ENCODE measurements at places on chromosomes 11 and 22.

- peak; percentile 59 for DNase-seq
Measured at GRCh38 chr11:45964911-45965389, 42.5 kb downstream of the LARGE2 start.

DNA sequence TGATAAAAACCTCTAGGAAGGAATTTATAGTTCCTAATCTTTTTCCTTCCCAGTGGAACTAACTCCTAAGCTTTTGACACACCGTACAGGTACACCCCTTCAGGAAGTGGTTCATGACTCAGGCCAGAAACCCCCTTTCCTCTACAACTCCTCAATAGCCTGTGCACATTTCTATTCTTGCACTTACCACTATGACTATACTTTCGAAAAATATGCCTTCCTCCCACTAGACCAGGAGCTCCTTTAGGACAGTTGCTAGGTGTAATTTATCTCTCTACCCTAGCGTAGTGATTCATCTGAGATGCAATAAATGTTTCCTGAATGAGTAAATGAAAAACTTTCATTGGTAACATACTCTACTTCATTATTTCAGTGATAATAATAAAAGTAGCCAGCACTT is 14.5 kb downstream of the MAP6 start:
- DNase-seq = no peak

GRCh38 chr22:25447067-25447685 is 117.3 kb upstream of the GRK3 start:
- no peak for DNase-seq

DNA sequence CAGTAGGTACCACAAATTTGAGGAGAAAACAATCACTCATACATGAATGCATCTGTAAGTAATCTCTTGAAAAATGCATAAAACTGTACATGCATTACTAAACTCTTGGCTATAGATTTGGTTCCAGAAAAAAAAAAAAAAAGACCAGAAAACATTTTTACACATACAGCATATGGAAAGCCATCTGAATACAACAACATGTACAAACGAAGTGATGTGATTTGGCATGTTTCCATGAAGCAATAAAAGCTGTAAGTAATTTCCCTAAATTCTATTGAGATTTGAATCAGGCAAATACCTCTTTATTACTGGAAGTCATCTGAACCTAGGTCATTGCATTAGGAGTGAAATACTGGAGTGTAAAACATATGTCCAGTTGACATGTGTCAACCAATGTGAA is 31.9 kb upstream of the ZC3H12C start:
- no peak for DNase-seq

GRCh38 chr11:115168229-115168671 is 336.0 kb downstream of the CADM1 start:
- no peak for DNase-seq

DNA sequence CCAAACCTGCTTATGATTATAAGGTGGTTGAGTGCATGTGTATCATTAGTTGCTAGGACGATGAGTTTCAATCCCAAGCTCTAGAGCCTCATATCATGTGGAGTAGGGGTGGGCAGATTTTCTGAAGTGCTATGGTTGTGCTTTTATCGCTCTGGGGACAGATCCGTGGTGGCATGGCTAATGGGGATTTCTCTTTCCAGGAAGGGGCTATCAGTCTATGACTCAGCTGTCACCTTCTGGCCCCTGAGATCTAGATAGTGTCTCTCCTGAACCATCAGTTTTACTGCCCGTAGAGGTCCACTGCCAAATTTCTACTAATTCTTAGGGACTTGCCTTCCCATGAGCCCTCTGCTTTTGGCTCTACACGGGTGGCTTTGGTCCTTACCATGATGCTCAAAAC is 51.8 kb downstream of the FDX1 start:
- no peak for DNase-seq

- DNase-seq = no peak
Measured at GRCh38 chr11:117953024-117953671, 23.9 kb upstream of the TMPRSS13 start.

DNA sequence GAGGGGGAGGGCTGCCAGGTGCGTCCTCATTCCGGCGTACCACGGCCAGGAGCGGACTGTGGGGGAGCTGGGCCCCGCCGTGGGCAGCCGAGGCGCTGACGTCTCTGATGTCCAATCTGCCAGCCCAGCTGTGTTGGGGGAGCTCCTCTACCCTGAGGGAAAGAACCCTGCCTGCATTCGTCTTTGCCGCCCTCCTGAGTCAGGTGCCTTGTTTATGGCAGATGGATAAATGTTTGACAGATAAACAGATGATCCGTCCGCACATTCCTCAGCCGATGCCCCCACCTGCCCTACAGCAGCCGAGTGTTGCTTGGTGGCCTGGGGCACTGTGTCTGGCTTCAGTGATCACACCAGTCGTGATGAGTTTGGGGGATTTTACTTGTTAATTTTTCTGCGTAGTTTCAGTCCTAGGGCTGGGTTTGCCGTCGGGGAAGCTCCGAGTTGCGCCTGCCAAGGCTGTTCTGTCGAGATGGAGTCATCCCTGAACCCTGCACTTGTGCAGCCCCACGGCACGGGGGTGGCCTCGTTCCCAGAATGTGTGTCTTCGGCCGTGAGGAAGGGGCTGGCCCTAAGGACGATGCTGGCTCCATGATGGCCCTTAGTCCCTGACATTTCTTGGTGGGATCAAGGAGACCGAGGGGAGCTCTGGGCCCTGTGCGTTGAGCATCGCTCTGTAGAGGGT is 1083.9 kb downstream of the BRD1 start:
- DNase-seq = peak; percentile 20

DNA sequence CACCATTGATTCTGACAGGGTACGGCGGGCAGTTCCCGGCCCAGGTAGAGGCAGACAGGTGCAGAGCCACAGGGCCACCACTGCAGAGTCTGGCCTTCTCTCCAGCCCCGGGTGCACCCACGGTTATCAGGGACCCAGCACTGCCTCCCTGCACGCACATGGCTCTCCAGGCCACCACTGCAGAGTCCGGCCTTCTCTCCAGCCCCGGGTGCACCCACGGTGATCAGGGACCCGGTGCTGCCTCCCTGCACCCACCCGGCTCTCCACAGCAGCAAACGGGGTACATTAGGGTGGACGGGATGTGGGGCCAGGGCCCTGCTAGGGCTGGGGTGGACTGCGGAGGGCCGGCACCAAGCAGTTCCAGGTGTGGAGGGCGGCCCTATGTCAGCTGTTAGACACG is 272.9 kb downstream of the BRD1 start:
- no peak for DNase-seq

DNA sequence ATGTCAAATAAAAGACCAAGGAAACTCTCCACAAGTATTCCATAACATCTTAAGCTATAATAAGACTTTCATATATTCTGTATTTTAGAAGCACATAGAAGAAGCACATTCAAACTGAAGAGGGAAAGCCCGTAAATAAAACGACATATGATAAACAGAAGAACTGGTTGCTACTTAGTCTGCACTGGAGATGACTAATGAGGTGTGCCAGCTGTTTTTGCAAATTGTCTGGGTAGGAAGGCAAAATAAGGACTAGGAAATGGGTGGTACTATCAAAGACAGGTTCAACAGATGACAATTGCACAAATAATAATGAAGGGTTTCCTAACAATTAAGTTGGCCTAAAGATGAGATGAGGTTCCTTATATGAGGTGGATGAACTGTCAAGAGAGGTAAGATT is 593.2 kb upstream of the CCDC179 start:
- DNase-seq = no peak

- DNase-seq = no peak
Measured at GRCh38 chr22:20725987-20726558, 47.8 kb upstream of the SERPIND1 start.

DNA sequence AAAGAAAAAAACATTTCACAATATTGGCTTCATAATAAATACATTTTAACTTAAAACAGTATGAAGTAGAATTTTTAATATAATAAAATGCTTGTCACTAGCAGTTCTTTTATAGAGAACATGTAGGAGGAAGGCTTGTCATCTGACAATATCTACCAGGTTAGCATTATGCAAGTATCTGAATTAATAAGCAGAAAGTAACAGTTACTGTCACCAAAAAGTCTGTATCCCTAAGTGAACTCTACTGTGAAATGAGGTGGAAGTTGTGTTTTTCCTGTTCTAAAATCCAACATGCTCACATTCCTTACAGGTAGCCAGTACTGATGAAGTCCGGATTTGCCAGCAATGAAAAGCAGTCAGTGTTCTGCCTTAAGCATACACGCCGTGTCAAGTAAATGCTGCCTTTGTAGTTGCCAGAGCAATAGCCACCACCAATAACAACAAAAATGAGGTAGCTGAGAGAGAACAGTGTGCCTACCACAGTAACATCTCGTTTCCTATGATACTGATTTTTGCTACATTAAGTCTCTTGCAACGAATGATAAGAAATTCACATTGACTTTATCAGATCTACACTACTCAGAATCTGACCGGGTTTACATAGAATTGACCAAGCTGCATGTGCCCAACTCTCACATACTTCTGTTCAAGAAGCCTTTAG is 95.5 kb downstream of the SIK3 start:
- no peak for DNase-seq

DNA sequence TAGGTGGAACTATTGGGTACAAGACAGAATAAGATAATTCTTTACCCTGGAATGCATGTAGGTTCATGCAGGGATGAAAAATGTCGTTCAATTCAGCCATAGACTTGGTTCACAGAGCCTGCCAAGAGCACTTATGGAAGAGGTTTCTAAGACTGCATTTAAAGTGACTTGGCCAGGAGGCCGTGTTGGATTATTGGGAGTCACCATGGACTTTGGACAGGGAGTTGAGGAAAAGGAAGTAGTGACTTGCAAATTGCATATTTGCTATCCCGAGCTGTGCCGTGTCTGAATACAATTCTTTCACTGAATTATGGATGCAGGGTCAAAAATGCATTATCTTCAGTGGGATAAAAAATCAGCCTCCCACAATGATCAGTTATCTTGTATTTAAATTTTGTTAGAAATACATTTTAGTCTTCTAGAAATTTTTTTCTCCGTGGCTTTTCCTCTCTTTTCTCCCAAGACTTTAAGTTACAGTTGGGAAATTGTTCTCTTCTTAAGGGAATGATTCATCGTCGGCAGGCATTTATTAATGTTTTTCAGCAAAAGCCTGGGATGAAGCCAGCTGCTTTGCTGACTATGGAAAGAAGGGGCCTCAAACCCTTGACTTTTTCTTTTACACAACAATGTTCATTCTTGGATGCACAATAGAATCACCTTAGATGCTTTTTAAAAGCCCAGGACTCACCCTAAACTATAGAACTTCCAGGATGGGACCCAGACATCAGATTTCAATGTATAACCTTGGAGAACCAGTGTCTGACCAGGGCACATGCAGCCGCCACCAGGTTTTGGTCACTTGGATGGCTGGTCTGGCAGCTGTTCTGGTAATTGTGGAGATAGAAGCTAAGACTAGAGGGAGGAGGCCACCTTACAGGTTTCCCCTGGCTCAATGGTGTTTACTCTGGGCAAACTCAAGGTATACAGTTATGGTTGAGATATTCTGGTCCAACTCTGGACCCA is 70.8 kb downstream of the FAT3 start:
- DNase-seq = no peak

GRCh38 chr22:40965936-40966725 is 15.0 kb downstream of the RBX1 start:
- DNase-seq = no peak

- DNase-seq = peak; percentile 28
Measured at GRCh38 chr11:117839380-117839881, 14.9 kb upstream of the FXYD2 start.

DNA sequence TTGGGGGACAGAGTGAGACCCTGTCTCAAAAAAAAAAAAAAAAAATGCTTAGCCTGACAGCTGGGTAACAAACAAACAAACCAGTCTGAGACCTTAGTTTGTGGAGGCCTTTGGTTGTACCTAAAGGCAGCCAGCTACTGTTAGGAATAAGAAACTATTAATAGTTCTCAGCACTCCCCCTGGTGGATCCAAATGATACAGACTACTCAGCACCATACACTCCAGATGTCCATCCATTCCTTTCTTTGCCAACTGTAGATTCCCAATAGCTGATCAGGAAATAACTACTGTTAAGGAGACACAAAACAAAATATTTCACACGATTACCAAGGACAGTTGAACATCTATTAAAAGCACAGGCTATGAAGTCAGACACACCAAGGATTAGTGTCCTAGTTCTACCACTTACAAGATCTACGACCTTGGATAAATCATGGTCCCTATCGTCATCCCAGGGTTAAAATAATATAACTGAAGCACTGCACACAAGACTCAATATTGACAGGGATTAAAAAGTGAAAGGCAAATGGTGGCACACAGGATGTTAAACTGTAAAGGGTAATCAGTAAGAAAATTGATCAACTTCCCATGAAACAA is 17.2 kb downstream of the CLDN25 start:
- DNase-seq = no peak

GRCh38 chr11:93659841-93660240 is 1.6 kb upstream of the CEP295 start:
- no peak for DNase-seq

GRCh38 chr22:27641049-27641795 is 160.3 kb downstream of the MN1 start:
- no peak for DNase-seq

GRCh38 chr11:90908074-90908473 is 685.2 kb upstream of the CHORDC1 start:
- no peak for DNase-seq

- DNase-seq = no peak
Measured at GRCh38 chr11:66189031-66189745, 79.3 kb upstream of the RAB1B start.

DNA sequence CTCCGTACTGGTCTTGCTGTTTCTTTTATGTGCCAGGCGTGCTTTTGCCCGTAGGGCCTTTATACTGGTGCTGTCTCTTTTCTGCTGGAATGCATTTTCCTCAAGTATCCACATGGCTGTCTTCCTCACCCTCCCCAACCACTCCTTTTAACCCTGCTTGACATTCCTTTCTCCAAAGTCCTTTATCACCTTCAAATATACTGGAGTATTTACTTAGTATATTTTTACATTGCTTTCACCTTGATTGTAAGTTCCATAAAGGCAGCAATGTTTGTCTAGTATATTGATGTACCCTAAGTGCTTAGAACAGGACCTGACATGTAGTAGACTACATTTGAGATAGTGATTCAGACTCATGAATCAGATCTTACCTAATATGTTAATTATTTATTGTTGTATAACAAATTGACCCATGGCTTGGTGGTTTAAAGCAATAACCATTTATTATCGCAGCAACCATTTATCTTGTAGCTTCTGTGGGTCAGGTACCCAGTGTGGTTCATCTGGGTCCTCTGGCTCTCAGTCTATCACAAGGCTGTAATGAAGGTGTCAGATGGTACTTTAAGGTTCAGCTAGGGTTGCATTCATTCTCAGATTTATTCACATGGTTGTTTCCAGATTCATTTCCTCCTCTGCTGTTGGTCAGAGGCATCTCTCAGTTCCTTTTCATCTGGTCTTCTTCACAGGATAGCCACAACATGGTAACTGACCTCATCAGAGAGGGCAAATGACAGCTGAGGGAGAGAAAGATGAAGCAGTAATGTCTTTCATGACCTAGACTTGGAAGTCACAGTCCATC is 34.2 kb downstream of the DDX10 start:
- DNase-seq = no peak

- DNase-seq = peak; percentile 74
Measured at GRCh38 chr11:46369458-46370152, 11.9 kb upstream of the MDK start.

- peak; percentile 11 for DNase-seq
Measured at GRCh38 chr11:12273618-12273995, 103.8 kb upstream of the PARVA start.

All from activated T-cell treated with anti-CD3 and anti-CD28 coated beads, Interleukin-2, amount 50 U/mL, for 24 hours (primary cell).